ENCODE measurements at places on chromosomes 4 and X.

GRCh38 chr4:24488399-24489164 is 95.8 kb downstream of the DHX15 start:
- DNase-seq = peak; percentile 52

DNA sequence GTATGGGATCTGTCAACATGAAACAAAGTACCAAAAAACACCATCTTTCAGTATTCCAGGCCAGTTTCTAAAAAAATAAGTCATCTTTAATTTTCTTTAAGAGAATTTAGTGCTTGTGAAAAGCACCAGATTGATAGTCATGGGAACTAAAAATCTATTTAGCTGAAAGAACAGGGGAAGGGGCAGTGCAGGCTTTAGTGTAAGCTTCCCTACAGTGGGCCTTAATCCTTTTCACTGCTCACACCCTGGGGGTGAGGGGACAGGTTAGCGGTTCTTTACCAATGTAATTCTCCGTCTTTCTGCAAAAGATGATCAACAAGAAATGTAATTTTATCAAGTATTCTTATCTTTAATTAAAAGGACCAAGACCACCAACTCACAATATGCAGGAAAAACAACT is 47.1 kb downstream of the CHIC2 start:
- DNase-seq = no peak

DNA sequence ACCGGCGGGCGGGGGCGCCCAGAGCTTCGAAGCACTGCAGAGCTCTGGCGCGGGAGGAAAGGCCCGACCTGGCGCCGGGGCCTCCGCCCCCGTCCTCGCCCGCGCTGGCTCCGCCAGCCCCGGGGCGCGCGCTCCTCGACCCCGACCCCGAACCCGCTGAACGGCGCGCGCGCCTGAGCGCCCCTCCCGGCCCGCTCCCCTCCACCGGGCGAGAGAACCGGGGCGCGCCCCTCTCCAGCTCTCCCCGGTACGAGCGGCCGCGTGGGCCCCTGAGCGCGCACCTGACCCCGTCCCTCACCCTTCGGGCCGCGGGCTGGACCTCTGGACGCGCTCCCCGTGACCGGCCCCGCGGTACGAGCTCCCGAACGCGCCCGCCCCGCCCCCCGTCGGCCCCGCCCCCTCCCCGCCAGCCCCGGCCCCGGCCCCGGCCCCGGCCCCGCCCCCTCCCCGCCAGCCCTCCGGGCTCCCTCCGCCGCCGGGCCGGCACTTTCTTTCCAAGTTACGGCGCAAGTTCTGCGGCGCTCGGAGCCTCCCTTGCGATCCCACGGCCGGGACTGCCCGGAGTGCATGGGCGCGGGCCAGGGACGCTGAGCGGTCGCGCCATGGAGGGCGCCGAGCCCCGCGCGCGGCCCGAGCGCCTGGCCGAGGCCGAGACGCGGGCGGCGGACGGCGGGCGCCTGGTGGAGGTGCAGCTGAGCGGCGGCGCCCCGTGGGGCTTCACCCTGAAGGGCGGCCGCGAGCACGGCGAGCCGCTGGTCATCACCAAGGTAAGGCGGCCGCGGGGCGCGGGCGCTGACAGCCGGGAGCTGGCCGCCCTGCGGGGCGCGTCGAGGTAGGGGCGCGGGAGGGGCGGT is at the start of gene SHROOM2:
SHROOM2 (plus strand) TSS at position 486 of the 854 bp plus-strand sequence; CDS start at position 603, 117 bp downstream.
- peak; percentile 1 for DNase-seq

- no peak for DNase-seq
These were observed 42.9 kb downstream of the PSAPL1 start for GRCh38 chr4:7391637-7392437.
